ENCODE measurements at places on chromosomes 5 and 9. TPM values are rescaled to one million over a fixed set of nuclear protein-coding genes. Genes with fewer than 3 reads are reported as not detected.
A peak's percentile ranks its signal among the peaks of the same experiment; 100 is the strongest.

DNA sequence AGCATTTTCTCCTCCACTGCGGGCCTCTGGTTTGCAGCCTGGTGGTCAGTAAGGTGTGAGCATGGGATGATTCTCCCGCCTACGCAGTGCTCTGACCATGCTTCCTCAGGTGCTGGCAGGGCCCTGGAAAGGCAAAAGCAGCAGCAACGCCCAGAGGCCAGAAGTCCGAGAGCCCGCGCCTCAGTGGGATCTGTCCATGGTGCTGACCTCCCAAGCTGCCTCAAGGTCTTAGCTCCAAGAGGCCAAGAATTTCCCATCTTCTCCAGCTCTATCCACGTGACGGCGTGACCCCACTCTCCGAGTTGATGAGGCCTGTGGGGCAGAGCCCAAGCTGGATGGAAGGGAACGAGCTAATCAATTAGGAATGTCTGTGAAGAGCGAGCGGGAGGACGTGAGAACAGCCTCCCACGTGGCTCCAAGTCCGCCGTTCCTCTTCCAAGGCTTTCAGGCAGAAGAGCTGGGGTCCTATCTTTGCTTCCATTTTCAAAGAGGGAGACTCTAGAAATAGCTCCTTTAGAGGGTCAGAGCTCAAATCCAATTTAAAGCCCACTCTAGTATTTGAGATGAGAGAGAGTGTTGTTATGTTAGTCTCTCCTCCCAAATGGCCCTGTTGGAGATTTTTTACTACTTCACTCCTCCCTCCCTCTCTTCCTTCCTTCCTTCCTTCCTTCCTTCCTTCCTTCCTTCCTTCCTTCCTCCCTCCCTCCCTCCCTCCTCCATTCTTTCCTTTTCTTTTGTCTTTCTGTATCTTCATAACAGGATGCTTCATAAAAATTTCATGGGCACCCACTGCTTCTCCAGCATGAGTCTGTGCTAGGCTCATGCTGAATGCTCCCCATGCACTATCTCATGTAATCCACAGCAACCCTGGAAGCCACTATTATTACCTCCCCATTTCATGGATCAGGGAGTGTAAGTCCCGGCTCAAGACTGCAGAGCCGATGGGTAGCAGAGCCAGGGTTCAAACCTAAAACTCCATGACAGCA lies 69.3 kb downstream of the OLFM1 start:
- no peak for DNase-seq

Gene SLC1A3
- 1.6 TPM for total RNA-seq

GRCh38 chr5:146395193-146395592 lies 51.9 kb upstream of the TCERG1 start:
- peak; percentile 26 for DNase-seq

DNA sequence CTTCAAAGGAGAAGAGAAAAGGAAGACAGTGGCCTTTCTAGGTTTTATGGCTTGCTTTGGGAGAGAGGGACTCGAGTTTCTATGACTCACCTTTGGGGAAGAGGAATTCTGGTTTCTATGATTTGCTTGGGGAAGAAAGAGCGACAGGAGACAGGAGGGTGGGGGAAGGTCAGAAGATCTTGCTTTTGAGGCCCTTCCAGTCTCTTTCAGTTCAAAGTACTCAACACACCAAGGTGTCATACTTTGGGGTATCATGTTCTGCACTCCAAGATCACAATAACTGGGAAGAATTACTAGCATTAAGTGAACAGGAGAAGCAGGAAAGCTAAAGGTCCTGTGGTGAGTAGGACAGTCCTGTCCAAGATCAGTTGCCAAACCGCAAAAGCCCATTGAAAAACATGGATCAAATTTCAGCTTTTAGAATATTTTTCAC lies 324.5 kb downstream of the ARHGEF28 start:
- no peak for DNase-seq

DNA sequence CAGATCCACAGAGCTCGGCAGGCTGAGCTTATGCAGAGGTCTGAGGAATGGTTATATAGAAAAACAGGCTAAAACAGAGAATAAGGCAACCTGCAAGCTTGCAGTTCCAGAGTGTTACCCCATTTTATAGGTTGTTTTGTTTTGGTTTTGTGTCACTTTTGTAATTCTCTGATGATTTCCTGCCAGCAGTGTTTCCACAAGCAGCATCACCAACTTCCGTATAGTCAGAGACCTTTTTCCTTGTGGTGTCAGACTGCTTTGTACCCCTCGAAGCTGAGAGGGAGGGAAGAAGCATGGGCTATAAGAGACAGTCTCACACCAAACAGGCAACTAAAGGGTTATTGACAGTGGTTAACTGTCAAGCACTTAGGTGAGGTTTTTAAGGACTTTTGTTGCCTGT lies 61.8 kb downstream of the TLE4 start:
- no peak for DNase-seq

DNA sequence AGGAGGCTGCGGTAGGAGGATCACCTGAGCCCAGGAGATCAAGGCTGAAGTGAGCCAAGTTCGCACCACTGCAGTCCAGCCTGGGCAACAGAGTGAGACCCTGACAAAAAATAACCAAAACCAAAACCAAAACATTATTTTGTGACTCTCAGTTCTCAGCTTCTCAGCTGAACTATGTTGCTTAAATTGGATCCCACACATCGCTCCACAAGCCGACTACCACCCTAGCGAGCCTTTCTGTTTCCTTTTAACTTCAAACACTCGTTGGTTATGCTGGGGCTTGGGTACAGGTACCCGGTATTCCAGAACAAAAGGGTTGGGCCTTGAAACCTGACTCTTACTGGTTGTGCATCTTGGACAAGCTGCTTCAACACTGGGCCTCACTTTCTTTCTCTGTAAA lies 3.8 kb upstream of the PTGS1 start:
- DNase-seq: no peak

- DNase-seq: no peak
These were observed 96.5 kb upstream of the DAB2 start for GRCh38 chr5:39521098-39521860.

Gene FABP6
- 7.7 TPM for total RNA-seq

DNA sequence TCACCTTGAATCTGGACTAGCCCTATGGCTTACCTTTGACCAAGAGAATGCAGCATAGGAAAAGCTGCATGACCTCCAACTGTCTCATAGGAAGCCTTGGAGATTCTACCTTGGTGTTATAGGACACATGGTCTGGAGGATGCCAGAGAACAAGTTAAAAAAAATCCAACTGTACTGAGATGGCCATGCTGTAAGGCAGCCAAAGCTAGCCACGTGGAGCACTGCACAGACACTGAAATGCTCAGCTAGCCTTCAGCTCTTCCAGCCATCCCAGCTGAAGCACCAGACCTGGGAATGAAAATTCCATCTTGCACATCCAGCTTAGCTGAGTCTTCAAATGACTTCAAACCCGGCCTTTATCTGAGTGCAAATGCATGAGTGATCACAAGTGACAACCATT lies 6.0 kb upstream of the GRAMD2B start:
- DNase-seq: no peak

DNA sequence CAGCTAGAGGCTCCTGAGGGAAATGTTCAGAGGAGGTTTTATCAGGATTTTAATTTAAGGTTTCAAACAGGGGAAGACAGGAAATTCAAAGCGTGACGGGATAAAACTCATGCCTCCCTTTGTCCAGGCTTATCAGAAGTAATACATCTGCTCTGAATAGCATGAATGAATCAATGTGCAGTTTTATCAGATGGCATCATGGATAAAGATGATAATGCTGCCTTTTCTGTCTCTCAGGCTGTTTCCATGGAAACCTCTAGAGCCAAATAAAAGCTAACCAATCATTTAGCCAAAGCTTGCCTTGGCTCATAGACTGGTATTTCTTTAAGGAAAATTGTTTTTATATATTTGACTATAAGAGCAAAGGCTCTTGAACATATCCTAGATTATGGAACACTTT lies 16.4 kb downstream of the MFAP3 start:
- DNase-seq: no peak

GRCh38 chr5:31990701-31991110 lies 183.4 kb downstream of the GOLPH3 start:
- DNase-seq: no peak

DNA sequence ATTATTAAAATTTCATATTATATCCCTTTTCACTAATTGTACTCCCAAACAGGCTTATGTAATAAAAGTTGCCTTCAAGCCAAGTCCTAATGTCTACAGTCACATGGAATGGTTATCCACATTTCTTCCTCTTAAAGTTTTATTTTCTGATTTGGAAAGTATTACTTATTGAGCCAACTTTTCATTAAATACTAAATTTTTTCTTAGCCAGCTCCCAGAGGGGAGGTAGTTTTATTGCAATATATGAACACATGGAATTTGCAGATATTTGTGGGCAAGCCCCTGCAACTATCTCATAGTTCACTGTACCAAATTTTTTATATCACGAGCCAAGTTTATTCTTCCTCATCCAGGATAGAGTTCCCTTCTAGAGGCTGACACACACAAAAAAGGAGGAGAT lies 332.8 kb upstream of the PTGER4 start:
- no peak for DNase-seq

DNA sequence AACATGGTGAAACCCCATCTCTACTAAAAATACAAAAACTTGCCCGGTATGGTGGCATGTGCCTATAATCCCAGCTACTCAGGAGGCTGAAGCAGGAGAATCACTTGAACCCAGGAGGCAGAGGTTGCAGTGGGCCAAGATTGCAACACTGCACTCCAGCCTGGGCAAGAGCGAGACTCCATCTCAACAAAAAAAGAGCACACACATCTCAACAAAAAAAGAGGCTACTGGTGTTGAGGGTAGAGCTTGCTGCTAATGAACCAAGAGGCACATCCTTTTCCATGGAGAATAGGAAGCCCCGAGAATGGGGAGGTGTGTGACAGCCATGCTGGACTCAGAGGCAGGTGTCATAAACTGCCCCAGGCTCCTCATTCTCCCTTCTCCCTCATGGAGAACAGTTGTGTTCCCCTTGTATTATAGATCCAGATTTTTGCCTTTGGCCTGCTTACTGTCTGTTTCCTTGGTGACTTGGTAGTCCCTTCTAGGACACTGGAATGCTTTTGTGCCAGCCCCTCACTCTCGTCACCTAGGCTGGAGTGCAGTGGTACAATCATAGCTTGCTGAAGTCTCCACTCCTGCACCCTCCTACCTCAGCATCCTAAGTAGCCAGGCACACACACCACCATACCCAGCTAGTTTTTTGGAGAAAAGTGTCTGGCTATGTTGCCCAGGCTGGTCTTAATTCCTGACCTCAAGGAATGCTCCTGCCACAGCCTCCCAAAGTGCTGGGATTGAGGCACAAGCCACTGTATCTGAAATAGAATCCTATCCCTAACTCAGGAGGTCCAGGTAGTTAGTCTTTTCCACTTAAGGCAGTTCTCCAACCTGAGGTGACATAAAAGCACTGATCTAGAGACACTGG lies 5.1 kb downstream of the RPL12 start:
- DNase-seq: no peak

Gene LPCAT1
- total RNA-seq: 113 TPM

GRCh38 chr5:179699616-179700237 lies 960 bp downstream of the CANX start:
- no peak for DNase-seq

Gene ANGPTL2
- 55.5 TPM for total RNA-seq

DNA sequence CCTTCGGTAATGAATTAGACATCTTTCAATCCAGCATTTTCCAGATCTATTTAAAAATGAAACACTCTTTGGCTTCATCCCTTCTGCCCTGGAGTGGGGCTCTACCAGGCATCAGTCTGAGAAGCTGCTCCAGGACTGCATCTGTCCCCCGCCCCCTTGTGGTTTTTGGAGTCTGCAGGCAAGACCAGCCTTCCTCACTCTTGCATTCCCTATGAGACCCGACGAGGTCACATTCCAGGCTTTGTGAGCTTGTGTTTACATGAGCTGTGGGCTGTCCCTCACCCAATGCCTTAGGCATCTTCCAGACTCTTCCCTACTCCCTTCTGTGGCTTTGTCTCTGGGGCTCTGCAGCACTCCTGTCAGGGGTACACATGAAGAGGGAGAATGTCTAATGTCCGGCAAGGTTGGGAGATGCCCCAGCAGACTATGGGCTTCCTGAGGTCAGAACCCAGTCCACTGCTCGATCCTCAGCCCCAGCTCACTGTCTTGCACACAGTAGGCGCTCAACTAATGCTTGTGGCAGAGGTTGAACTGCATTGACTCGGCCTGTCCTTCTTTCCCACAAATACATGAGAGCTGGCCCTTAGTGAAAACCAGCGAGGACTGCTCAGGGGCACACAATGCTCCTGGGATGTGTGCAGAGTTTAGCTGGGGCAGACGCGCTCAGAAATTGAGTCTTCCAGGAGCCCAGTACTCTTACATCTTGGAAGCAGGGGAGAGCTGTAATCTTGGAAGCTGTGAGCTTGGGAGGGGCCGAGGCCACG lies 11.7 kb upstream of the GADD45G start:
- peak; percentile 45 for DNase-seq

Gene LCN2
- not detected for total RNA-seq

- peak; percentile 30 for DNase-seq
These were observed 92.4 kb upstream of the ANXA1 start for GRCh38 chr9:73059247-73059646.

GRCh38 chr5:160363660-160364395 lies 6.6 kb downstream of the C1QTNF2 start:
- no peak for DNase-seq

Gene FAM200C
- total RNA-seq: 5.1 TPM

Gene DNAJC25
- total RNA-seq: 7.4 TPM

DNA sequence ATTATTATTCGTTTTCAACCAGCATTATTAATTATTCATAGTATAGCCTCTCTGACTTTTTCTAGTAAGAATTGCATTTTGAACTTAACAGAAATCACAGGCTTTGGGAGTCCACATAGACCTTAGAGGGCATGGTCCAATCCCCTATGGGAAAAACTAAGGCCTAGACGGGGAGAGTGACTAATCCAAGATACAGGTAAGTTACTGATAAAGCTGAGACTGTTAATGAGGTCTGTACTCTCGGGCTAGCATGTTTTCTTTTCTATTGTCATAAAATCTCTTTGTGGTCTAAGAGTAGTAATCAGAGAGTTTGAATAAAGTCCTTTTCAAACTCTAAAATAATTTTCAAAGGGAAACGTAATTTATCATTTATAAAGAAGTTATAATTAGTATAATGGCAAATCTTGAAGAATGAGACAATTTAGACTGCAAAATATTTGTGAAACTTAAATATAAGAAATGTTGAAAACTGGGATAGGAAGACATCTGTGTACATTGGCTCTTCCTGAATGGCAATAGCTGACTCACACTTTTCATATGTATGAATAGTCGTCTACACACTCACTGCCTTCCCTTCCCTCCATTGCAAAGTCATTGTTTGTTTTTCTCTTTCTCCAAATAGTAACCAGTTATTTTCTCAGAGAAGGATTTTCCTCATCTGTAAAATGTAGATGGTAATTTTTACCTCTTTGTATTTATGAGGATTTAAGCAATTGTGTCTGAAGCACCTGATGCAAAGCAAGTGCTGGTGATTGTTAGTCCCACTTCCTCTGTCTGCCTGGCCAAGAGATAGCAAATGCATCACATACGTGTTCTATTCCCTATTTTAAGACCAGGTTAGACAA lies 207.9 kb upstream of the CD180 start:
- no peak for DNase-seq

Gene OTULIN
- total RNA-seq: 17.7 TPM

Gene EPB41L4B
- total RNA-seq: 10.0 TPM

- no peak for DNase-seq
These were observed 193.0 kb downstream of the DMAC1 start for GRCh38 chr9:7606591-7606990.

Measured in glutamatergic neuron (in vitro differentiated cells).